ENCODE measurements at places on chromosomes 4 and X.

DNA sequence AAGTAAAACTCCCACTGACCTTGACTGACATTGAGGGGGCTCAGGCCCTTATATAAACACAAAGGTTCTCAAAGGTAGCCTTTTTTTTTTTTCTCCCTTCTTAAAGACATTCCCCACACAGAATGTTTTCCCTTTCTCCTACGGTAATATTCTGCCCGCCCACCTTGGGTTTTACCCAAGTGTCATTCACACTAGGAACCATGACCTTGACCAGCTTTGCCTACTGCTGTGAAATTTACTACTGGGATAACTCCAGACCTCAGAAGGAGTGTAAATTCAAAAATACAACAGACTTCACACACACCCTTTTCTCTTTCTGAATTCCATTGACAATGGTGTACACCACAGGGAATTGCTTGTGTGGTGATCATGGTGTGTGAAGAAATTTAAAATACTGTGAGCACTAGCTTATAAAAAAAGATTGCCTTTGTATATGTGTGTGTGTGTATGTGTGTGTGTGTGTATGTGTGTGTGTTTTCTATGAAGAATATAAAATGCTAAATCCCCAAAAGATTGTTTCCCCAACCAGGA, 589.5 kb upstream of the FTHL17 start:
- DNase-seq: no peak

DNA sequence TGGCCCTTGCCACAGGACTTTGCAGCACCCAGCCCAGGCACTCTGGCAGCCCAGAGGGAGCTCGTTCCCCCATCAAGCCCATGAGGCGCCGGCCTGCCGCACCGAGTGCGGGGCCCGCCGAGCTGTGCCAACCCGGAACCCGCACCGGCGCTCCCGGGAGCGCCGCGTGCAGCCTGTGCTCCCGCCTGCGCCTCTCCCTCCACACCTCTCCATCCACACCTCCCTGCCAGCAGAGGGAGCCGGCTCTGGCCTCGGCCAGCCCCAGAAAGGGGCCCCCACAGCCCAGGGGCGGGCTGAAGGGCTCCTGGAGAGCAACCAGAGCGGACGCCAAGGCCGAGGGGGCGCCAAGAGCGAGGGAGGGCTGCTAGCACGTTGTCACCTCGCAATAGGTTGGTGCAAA, 268.8 kb downstream of the MID1IP1 start:
- no peak for DNase-seq

- no peak for DNase-seq
Measured at GRCh38 chr4:29717287-29718057, 1002.7 kb upstream of the PCDH7 start.

GRCh38 chr4:43369036-43369594, 476.6 kb downstream of the GRXCR1 start:
- DNase-seq: no peak

DNA sequence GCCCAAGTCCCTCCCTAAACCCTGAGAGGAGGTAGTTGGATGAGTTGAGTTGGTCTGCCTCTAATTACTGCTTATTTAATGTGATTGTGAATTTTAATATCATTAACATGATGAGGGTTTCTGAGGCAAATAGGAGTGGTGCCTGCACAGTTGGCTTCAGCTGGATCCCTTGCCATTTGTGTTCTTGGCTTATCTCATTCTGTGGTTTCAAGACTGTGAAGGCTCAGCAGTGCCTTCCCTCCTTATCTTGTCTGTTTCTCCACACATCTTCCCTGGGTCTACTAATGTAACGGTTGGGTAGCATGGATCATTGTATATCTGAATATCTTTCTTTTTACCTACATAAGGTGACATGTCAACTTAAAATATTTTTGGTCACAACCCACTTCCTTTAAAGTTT, 1.6 kb upstream of the SLC10A4 start:
- DNase-seq: no peak

GRCh38 chr4:6369924-6370645, 100.4 kb downstream of the WFS1 start:
- DNase-seq: no peak

- no peak for DNase-seq
Measured at GRCh38 chr4:156594624-156595023, 377.0 kb downstream of the PDGFC start.

- no peak for DNase-seq
Measured at GRCh38 chr4:108867476-108867875, 104.6 kb upstream of the ETNPPL start.

DNA sequence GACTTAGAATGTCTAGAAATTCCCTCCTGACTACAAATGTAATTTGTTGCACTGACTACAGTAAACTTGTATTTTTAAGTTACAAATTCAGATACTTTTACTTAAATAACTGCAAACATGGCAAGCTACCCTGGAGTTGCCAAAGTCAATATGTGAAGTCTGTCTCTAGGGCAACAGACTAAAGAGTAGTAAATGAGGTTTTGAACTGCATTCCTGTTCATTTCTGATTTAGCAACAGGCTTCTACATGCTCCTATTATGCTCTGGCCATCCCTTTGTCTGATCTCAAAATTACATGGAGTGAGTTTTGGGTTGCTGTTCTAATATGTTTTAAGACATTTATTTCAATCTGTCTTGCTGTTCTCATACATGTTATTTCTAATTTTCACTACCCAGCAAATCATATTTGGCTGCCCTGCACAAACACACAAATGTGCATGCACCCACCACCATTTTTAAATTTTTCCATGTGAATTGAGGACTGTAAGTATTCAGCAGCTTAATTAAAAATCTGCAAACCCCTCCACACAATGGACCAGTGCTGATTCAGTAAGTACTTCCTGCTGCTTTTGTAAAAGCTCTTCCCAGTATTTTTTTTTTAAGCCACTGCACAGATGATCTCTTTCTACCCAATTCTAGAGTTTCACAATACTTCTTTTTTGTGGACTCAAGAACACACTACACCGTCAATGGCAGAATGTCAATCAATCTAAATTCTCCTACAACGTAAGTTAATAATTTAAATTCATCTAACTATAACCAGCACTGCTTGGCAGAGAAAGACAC, 26.7 kb downstream of the SH3RF1 start:
- no peak for DNase-seq

DNA sequence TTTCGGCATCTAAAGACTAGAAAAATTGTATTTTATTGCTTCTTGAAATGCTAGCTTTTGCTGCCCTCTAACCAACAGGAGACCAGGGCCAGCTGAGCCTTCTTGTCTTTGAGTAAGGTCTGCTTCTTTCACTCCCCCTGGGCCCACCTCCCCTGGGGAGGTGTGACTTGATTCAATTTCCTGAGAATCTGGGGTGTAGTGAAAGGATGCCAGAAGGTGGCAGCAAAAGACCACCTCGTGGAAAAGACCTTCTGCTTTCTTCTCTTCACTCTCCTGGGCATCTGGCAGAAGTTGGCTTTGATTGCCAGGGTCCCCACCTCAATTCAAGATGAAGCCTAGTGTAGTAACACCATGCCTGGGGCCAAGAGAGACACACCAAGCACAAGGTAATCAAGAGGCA, 96.5 kb upstream of the MAOA start:
- DNase-seq: no peak

DNA sequence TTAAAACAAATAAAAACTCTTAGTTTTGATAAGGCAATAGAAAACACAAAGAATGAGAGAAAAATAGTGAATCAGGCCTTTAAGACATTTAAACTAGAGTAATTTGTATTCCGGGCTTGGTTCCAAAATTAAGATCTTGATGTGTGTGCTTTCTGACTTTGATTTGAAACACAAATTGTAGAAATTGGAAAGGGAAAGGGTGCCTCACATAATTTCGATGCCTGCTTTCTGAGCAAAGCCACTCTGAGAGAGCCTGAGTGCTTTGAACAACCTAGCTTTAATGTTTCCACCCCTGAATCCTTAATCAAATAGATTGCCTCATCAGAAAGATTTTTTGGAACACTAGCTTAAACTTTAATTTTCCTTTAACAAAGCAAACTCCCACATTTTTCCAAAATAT, 666.8 kb downstream of the PCDH18 start:
- no peak for DNase-seq

GRCh38 chr4:64158648-64159326, 250.5 kb downstream of the TECRL start:
- DNase-seq: no peak

GRCh38 chr4:108352664-108353308, 184.1 kb upstream of the LEF1 start:
- no peak for DNase-seq

DNA sequence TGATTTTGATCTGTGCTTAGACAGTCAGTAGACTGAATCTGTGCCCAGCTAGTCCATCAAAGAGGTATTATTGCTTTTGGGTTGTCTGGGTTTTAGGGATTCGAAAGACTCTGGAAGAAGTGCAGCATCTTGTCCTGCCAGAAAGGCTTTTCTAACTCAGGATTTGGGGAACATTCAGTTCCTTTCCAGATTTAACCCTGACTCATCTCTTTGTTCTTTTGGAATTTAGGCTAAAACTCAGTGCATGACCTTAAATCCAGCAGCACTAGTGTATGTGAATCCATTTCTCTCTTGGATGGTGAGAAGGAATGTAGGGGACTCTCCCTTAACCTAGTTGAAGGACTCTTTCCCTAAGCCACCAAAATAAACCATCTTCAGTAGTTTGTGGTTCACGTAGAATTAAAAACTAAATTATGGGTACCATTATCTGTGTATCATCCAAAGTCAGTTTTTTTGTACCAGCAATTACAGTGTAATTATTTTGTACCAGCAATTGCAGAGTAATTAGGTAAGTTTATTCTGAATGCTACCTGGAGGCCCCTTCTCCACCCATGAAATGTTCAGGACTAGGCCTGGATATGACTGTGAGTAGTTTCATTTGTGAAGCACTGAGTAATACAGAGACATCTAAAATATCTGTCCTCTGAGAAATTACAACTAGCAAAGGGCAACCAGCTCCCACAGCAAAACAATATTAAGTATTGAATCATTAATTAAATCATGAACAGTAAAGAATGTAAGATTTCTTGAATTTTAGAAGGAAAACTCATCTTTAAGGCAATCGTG, 384.0 kb downstream of the TMA16 start:
- DNase-seq: no peak

DNA sequence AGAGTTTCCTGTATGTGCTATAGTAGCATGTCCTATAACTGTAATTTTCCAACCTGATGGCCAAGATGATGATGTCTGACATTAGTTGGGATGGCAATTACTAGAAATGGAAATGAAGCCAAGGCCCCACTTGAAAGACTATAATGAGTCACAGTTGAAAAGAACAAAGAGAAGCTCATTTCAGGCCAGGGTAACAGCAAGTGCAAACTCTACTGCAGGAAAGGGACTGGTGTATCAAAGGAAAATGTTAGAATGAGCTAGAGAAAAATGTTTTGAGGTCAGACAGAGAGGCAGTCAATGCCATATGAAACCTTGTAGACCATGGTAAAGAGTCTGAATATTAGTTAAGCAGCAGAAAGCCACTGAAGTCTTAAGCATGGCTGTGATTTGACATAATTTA, 146.2 kb upstream of the SH3RF1 start:
- DNase-seq: no peak
